Upper lobe of left lung (tissue), 6 donors: ENCODE measurements at places on chromosomes 2 and 18. TPM values are rescaled to one million over a fixed set of nuclear protein-coding genes. Genes with fewer than 3 reads are reported as not detected.

TM4SF20 gene
- total RNA-seq = not detected

GRCh38 chr2:236969767-236970655 lies 115.7 kb upstream of the COPS8 start:
- no peak overlapping the region for H3K27ac ChIP-seq
- no peaks in the 10 kb centered on the region for H3K36me3 ChIP-seq
- no peak overlapping the region for H3K4me3 ChIP-seq
- H3K27me3 ChIP-seq = no peaks in the 10 kb centered on the region
- H3K4me1 ChIP-seq = peaks cover 23% of the 10 kb centered on the region

- no peaks in the 10 kb centered on the region for H3K27me3 ChIP-seq
- no peak for DNase-seq
- H3K4me3 ChIP-seq = no peak overlapping the region
These were observed 534.6 kb downstream of the MBD2 start for GRCh38 chr18:53689886-53690285.

GRCh38 chr2:129274918-129275317 lies 704.5 kb upstream of the RAB6C start:
- no peaks in the 10 kb centered on the region for H3K27me3 ChIP-seq
- no peak overlapping the region for H3K4me3 ChIP-seq
- H3K4me1 ChIP-seq = no peaks in the 10 kb centered on the region
- DNase-seq = no peak

HTRA2 gene
- total RNA-seq = 18.3 TPM

DNA sequence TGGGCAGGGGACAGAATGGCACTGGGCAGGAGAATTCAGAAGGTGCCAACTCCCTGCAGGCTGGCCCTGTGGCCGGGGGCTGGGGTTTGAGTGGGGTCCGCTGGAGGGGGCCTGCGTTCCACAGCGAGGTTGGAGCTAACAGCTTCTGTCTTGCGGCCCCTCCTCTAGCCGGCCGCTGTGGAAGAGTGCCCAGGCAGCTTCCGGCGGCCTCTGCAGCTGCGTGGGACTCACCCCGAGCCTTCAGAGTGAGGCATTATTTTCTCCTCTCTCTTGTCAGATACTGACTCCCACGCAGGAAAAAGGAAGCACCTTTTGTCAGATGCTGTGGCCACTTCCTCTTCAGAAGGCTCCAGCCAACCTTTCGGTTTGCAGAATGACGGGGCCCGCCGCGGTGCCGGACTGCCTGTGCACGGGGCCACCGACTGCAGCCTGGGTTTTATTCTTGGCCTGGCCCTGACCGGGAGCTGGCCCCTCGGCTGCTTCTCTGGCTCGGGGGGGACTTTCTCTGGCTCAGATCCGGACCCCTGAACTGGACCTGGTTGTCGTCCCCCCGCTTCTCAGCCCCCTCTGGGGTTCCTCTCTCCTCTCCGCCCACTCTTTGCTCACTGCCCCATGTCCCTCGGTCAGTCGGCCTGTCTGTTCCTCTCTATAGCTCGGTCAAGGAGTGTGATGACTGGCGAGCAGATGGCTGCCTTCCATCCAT lies 40.1 kb downstream of the ARHGAP25 start:
- H3K4me3 ChIP-seq = peak overlapping the region; percentile 32
- peak; percentile 92 for DNase-seq

DNA sequence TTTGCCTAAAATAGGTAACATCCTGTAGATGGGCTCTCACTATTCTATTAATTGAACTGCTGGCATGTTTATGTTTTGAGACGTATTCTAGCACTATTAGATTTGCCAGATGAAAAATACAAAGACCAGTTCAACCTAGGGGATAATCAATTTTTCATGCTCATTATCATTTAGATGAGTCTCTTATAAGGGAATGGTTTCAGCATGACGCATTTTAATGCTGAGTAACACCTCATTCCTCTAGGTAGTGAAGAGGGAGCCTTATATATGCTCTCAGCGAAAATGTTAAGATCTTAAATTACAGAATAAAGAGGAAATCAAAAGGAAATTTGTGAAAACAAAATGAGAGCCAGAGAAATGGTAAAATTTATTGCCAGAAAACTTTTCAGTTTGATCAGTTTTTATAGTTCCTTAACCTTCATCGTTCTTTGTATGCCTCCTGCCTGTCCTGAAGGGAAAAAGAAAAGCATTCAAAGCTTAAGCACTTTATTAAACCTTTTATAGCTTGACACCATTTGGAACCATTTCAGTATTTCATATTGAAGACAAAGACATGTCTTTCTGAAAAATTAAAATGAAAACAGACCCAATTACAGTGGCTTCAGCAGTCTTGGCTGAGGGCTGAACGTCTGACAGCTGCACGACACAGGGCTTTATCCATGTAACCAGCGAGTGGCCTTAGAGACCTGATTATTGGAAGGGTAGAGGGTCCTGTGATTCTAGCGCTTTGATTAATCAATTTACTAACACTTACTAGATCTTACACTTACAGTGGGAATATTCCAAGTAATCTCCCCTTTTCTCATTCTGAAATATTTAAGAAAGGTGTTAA lies 112.8 kb downstream of the ADCYAP1 start:
- H3K4me3 ChIP-seq = no peak overlapping the region
- H3K27ac ChIP-seq = no peak overlapping the region
- peaks cover 6% of the 10 kb centered on the region for H3K4me1 ChIP-seq
- no peaks in the 10 kb centered on the region for H3K36me3 ChIP-seq

DNA sequence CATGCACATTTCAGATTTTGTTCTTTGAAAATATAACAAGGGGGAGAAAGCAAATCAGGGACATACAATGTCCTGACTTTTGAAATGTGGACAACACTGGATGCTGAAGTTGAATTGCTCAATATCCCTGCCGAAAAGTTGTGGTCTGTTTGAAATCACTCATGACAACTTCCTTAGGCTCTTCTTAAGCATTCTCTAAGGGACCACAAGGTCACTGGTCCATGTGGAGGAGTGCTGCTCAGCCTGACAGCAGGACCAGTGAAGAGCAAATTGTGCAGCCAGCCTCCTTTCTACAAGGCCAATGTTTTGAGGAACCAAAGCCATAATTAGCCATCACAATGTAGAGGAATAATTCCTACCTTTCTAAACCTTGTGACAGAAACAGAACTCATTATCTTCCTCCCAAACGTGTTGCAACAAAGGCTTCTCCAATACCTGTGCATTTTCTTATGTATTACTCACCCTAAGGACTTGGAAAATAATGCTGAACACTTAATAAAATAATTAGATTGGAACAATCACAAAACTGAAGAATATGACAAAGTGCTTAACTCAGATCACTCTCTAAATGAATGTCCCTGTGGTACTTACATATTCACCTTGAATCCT lies 1477.6 kb upstream of the NXPH2 start:
- no peaks in the 10 kb centered on the region for H3K27me3 ChIP-seq
- DNase-seq = no peak
- no peak overlapping the region for H3K4me3 ChIP-seq
- H3K4me1 ChIP-seq = no peaks in the 10 kb centered on the region
- H3K27ac ChIP-seq = no peak overlapping the region

DNA sequence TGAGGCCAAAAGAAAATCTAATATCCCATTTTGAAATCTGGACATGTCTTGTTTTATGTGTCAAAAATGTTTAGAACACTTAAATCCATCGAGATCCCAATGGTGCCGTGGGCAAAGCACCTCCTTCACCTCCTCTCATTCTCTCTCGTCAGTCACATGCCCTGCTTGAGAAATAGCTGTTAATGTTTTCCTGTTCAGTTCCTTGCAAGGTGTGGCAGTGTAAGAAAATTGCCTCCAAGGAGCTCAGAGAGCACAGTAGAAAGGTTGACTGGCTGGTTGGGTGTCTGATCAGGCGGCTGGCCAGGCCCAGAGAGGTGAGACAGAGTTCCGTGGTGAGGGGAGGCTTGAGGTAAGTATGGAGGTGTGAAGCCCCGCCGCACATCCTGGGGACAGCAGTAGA lies 210.2 kb downstream of the TSN start:
- H3K27me3 ChIP-seq = no peaks in the 10 kb centered on the region
- no peak for DNase-seq
- H3K4me3 ChIP-seq = no peak overlapping the region
- H3K4me1 ChIP-seq = no peaks in the 10 kb centered on the region

ACMSD gene
- not detected for total RNA-seq

LONRF2 gene
- total RNA-seq = 3.4 TPM

UPP2 gene
- total RNA-seq = not detected

GRCh38 chr2:118699447-118700175 lies 147.8 kb downstream of the EN1 start:
- H3K4me3 ChIP-seq = no peak overlapping the region
- H3K27ac ChIP-seq = no peak overlapping the region
- DNase-seq = no peak
- H3K4me1 ChIP-seq = no peaks in the 10 kb centered on the region

DQX1 gene
- total RNA-seq = 0.26 TPM
